ENCODE measurements at places on chromosomes 3 and 15.
A peak's percentile ranks its signal among the peaks of the same experiment; 100 is the strongest.

DNA sequence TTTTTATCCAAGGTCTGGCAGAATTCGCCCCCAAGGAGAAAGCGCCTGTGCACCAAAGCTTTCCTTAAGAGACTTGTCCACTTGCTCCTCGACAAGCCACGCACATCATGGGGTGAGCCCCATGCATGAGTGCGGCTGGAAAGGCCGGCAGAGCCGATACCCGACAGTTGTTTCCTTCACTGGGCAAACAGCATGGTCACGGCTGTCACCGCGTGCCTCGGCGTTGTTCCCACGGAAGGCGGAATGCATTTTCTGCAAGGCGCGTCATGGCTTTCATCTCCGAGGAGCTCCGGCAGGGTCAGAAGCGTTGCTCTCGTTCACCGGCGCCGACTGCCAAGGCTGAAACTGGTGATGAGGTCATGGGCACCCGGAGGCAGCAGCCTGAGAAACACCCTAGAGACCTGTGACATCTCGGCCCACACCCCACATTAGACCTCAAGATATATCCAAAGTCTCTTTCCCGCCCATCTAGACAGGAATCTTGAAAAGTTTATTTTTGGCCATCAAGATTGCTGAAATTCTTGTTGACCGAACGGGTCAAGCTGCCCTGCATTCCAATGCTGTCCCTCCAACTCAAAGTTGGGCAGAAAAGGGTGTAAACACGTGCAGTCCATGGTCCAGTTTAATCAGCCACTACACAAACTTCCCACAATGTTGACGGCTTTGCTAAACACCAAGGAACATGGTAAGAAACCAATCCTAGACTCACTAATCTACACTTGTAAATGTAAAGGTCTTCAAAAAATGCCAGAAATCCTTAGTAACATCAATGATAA lies 604 bp upstream of the TJP1 start:
- peaks cover 6% of the 10 kb centered on the region for H3K4me1 ChIP-seq

DNA sequence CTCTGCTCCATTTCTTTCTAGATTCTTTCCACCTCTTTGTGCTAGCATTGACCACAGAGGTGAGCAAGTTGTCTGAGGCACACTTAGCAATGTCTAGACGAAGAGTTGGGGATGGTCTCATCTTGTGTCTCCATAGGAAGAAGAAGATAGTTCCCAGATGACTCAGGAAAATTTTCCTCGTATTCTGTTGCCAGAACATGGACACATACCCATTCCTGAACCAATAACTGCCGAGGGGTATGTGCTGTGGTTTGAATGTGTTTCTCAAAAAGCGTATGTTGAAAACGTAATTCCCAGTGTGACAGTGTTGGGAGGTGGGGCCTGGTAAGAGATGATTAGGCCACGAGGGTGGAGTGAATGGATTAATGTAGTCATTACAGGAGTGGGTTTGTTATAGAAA lies 107.5 kb upstream of the GALNT15 start:
- H3K4me1 ChIP-seq, result peaks cover 16% of the 10 kb centered on the region
- no peak for DNase-seq
- H3K27ac ChIP-seq, result no peak overlapping the region
- H3K36me3 ChIP-seq, result no peaks in the 10 kb centered on the region

GRCh38 chr3:58066842-58067241 lies 58.6 kb downstream of the FLNB start:
- no peak for DNase-seq
- H3K27ac ChIP-seq, result peak overlapping the region; percentile 0
- H3K4me3 ChIP-seq, result no peak overlapping the region
- no peaks in the 10 kb centered on the region for H3K36me3 ChIP-seq
- no peaks in the 10 kb centered on the region for H3K27me3 ChIP-seq

DNA sequence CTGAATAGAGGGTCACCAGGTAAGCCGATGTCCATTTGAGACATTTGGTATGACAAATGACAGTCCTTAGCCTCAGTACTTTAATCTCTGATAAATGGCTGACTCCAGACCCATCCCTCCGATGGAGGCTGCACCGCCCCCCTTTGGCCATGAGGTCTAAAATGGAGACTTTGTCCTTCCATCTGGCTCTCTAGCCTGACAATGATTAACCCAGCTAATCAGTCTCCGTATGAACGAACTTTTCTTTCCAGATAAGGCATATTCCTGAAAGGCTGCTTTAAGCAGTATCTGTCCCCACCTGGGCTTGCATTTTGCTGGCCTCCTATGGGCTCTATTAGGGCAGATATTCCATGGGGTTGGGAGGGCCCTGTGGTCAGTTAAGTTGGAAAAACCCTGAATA lies 10.8 kb upstream of the MYZAP start:
- no peaks in the 10 kb centered on the region for H3K4me1 ChIP-seq
- no peak for DNase-seq
- H3K36me3 ChIP-seq, result no peaks in the 10 kb centered on the region
- no peak overlapping the region for H3K4me3 ChIP-seq
- no peaks in the 10 kb centered on the region for H3K27me3 ChIP-seq

GRCh38 chr3:13709706-13710105 lies 160.8 kb downstream of the FBLN2 start:
- H3K36me3 ChIP-seq, result no peaks in the 10 kb centered on the region
- no peaks in the 10 kb centered on the region for H3K4me1 ChIP-seq
- no peak for DNase-seq
- H3K27me3 ChIP-seq, result no peaks in the 10 kb centered on the region

GRCh38 chr15:64857421-64857820 lies 15.7 kb downstream of the PLEKHO2 start:
- DNase-seq, result peak; percentile 51
- H3K4me1 ChIP-seq, result peaks cover 46% of the 10 kb centered on the region
- H3K36me3 ChIP-seq, result peaks cover 33% of the 10 kb centered on the region
- peak overlapping the region; percentile 91 for H3K27ac ChIP-seq
- H3K27me3 ChIP-seq, result no peaks in the 10 kb centered on the region

DNA sequence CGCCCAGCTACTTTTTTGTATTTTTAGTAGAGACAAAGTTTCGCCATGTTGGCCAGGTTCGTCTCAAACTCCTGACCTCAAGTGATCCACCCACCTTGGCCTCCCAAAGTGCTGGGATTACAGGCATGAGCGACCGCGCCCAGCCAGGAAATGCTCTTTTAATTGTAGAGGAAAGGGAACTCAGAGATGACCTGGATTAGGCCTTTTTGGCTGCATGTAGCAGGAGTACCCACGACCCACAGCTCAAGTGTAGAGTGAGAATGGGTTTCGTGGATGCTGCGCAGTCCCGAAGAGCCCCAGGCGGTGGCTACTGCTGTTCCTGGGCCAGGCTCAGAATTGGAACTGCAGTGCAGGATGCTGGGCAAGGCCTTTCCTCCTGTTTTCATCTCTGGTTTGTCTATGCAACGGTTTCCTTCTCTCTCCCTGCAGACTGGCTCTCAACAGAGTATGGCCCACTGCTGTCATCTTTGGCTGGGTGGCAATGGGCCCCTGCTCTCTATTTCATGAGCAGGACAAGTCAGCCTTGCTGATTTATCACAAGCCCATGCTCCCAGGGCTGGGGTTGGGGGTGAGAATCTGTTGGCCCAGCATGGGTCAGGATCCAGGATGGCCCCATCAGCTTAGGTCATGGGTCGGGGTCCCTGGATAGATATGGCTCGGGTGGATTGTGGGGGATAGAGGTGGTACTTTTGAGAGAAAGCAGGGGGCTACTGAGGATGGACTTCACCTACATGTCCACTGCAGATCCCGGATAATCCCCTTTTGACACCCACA lies 51.2 kb downstream of the GASK1A start:
- no peak for DNase-seq
- no peak overlapping the region for H3K4me3 ChIP-seq
- H3K27ac ChIP-seq, result no peak overlapping the region
- no peaks in the 10 kb centered on the region for H3K27me3 ChIP-seq
- H3K36me3 ChIP-seq, result no peaks in the 10 kb centered on the region
- no peaks in the 10 kb centered on the region for H3K4me1 ChIP-seq

- H3K4me3 ChIP-seq, result no peak overlapping the region
- no peaks in the 10 kb centered on the region for H3K27me3 ChIP-seq
- DNase-seq, result no peak
- H3K4me1 ChIP-seq, result no peaks in the 10 kb centered on the region
- no peaks in the 10 kb centered on the region for H3K36me3 ChIP-seq
- H3K27ac ChIP-seq, result no peak overlapping the region
Measured at GRCh38 chr3:79361748-79362378, 405.9 kb downstream of the ROBO1 start.
